ENCODE measurements at places on chromosomes 12 and 14.
A peak's percentile ranks its signal among the peaks of the same experiment; 100 is the strongest.

- no peak for DNase-seq
These were observed 40.2 kb downstream of the TAOK3 start for GRCh38 chr12:118332511-118332910.

GRCh38 chr12:15706010-15706676 lies 83.0 kb downstream of the EPS8 start:
- no peak for DNase-seq

DNA sequence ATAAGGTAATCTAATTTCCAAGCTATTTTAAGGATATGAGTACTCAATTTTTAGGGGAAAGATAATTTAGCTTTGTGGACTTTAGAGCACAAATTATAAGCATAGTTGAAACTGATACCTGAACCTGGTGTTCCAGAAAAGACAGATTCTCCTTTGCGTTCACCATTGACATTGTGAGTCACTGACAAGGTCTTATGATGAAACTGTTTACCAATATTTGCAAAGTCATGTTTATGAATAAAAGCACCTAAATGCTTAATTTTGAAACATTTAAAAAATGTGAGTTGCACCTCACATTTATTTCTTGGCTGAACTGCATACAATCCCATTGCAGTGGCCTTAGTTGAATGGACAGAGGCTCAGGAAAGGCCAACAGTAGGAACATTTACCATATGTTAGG lies 3.9 kb downstream of the BCAT1 start:
- no peak for DNase-seq

DNA sequence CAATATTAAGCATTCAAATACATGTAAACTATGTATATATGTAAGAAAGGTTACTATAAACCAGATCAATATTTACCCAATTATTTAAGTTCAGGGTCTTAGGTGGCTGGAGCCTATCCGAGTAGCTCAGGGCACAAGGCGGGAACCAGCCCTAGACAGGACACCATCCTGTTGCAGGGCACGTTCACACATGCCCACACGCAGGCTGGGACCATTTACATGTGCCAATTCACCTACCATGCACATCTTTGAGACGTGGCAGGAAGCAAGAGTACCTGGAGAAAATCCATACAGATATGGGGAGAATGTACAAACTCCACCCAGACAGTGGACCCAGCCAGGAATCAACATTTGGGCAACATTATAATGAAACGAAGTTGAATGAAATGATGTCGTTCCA lies 263.0 kb upstream of the E2F7 start:
- DNase-seq: no peak

- DNase-seq: peak; percentile 64
These were observed at the start of the genes AMIGO2 and PCED1B for GRCh38 chr12:47079468-47079980. AMIGO2 (minus strand) TSS chr12:47079959; CDS start chr12:47079002, 957 bp downstream. PCED1B (plus strand) TSS chr12:47079621; CDS start chr12:47235064, 155,443 bp downstream.

GRCh38 chr14:94679106-94679810 lies 67.1 kb downstream of the SERPINA3 start:
- DNase-seq: no peak

GRCh38 chr12:124719231-124719630 lies 144.4 kb downstream of the SCARB1 start:
- DNase-seq: no peak

DNA sequence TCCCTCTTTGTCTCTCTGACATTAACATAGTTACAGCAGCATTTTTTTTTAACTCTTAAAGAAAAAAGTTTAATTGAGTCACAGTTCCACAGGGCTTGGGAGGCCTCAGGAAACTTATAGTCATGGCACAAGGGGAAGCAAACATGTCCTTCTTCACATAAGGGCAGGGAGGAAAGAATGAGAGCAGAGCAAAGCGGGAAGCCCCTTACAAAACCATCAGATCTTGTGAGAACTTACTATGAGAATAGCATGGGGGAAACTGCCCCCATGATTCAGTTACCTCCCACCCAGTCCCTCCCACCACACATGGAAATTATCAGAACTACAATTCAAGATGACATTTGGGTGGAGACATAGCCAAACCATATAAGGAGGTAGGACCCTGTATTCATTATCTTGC lies 96.2 kb downstream of the PLBD1 start:
- no peak for DNase-seq

GRCh38 chr12:120126635-120127005 lies 10.1 kb upstream of the RAB35 start:
- no peak for DNase-seq

DNA sequence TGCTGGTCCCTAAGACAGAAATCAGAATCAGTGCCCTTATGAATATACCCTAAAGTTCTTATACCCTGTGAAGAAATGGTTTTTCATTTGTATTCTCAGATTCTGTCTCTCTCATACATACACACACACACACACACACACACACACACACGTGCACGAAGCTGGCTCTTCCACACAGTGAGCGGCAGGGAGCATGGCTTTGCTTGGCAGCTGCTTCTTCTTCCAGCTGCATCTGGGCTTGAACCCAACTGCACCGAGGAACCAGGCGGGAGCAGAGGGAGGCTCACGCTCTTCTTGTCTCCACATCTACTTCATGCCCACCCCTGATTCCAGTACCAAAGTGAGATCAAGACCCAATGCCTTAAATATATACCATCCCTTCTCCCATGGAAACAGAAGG lies 19.4 kb downstream of the GRIN2B start:
- no peak for DNase-seq

GRCh38 chr12:31465002-31465401 lies 125.9 kb downstream of the DENND5B start:
- no peak for DNase-seq

- DNase-seq: no peak
These were observed 59.0 kb upstream of the ARID2 start for GRCh38 chr12:45670346-45671065.

GRCh38 chr12:128286970-128287369 lies 20.0 kb downstream of the TMEM132C start:
- no peak for DNase-seq

- no peak for DNase-seq
These were observed 9.8 kb upstream of the C12orf42 start for GRCh38 chr12:103505371-103506236.

DNA sequence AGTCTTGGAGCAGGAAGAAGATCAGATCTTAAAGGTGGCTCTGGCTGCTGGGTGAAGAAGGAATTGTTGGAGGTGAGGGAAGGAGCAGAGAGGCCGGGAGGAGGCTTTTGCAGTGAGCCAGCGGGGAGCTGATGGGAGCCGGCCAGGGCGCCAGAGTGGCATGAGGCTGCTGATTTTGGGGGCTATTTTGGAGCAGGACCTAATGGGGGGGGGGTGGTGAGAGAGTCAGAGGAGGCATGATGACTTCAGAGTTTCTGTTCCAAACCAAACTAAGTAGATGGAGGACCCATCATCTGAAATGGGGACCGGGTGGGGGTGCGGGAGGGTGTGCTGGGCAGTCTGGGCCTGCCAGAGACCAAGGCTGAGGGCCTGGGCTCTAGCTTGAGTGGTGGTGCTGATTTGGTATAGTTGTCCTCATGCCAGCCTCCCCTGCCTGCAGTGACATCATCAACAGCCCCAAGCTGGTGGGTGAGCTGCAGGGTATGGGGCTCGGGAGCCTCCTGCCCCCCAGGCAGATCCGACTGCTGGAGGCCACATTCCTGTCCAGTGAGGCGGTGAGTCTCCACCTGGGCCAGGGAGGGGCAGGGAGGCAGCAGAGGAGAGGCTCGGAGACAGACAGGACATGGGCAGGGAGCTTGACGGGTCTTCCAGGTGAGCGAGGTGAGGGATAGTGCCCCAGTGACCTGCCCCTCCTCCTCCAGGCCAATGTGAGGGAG lies 6.2 kb downstream of the TNFAIP2 start:
- no peak for DNase-seq

DNA sequence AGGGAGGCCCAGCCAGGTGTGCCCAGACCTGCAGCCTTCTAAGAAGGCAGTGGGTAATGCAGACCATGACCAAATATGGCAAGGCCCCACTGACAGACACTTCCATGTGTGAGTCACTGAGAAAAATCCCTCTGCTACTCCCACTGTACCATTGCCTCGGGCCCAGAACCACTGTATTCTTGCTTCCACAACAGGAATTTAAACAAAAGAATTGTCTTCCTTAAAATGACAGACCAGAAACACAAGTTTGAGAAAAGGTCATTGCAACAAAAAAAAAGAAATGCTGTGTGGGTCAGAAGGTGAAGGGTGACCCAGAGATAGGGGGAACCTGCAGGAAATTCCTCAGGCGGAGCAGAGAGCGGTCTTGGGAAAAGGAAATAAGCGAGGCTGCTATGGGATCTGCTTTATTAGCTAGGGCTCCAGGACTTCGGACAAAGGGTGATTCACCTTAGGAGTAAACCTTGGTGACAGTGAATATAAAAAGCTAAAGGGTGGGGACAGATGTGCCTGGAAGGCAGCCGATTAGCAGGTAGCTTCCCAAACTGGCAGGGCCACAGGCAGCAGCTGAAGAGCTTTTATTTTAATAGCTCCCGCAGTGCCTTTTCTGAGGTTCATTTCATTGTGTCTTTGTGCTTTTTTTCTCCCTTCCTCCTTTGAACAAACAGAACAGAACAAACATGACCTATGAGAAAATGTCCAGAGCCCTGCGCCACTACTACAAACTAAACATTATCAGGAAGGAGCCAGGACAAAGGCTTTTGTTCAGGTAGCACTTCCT lies 185.3 kb upstream of the BCL2L14 start:
- peak; percentile 93 for DNase-seq

- DNase-seq: no peak
These were observed 677 bp downstream of the NOS1 start for GRCh38 chr12:117360551-117361346.

GRCh38 chr12:43196268-43196907 lies 355.6 kb downstream of the ADAMTS20 start:
- no peak for DNase-seq

DNA sequence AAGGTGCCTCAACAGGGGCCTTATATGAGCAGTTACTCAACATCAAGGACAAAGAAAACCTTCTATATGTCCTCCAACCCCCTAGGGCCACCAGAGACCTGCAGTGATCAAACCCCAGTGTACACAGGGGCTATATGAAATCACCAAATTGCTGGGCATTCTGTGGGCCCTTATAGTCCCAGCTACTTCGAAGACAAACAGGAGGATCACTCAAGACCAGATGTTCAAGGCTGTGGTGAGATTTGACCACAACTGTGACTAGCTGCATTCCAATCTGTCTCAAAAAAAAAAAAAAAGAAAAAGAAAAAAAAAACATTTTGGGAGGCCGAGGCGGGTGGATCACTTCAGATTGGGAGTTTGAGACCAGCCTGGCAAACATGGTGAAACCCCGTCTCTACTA lies 51.0 kb upstream of the PRB2 start:
- no peak for DNase-seq

GRCh38 chr14:51957950-51958349 lies 31.4 kb upstream of the RTRAF start:
- no peak for DNase-seq

DNA sequence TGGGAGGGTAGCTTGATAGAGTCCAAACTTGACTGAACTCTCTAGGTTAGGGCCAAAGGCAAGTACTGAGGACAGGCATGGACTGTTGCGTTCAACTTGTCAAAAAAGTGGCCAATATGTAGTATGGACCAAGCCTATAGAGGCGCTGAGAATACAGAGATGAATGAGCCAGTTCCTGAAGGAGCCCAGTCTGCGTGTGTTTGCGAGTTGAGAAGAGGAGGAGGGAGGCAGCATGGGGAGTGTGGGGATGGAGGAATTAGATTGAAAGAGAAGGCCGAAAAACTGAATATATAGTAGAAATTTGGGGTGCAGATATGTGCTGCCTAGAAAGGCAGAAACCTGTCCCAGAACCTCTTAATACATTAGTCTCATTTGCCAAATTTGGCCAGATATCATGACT lies 412.4 kb downstream of the PCNX1 start:
- no peak for DNase-seq

GRCh38 chr12:6778217-6778573 lies 5.9 kb downstream of the LAG3 start:
- DNase-seq: no peak

All from NCI-H2029 (cell line).